RPMI8226 (cell line): ENCODE measurements at places on chromosomes 6 and 20.

- peak; percentile 14 for DNase-seq
These were observed 26.2 kb downstream of the CCN2 start for GRCh38 chr6:131924881-131925474.

DNA sequence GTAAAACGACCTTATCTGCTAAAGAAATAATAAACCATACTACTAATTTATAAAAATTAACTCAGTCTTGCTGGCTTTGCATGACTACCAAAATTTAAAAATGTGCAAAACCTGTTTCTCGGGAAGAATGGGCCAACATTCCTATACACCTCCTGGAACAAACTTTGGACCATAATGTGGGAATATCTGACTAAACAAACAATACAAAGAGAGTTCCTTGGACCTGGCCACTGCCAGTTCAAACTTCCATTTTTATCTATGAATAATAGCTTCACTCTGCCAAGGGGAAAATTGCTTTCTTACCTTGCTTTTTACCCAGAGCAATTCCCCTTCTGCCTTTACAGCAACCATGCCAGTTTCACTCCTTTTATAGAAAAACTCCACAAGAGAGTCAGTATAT, 38.7 kb upstream of the POU5F1 start:
- DNase-seq: no peak

DNA sequence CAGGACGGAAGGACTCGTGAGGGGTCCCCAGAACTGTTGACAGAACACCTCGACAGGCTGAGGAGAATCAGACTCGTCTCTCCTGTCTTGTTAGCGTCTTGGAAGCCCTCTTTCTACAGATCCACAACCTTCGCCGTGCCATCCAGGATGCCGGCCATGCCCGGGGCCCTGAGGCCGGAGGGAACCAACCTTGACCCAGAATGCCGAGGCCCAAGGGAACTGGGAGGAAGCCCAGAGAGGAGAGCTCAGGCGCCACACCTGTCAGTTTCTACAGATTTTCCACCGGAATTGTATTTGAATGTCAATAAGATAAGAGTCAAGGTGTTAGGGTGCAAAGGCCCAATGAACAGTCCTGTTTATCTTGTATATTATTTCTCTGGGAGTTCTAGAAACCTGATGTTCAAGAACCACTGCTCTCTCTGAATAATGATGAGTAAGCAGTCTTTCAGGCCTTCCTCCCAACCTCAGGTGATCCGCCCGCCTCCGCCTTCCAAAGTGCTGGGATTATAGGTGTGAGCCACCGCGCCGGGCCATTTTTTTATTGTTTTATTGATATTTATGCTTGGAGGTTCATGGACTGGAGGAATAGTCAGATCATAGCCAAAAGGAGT, 799 bp upstream of the ME1 start:
- DNase-seq: no peak

DNA sequence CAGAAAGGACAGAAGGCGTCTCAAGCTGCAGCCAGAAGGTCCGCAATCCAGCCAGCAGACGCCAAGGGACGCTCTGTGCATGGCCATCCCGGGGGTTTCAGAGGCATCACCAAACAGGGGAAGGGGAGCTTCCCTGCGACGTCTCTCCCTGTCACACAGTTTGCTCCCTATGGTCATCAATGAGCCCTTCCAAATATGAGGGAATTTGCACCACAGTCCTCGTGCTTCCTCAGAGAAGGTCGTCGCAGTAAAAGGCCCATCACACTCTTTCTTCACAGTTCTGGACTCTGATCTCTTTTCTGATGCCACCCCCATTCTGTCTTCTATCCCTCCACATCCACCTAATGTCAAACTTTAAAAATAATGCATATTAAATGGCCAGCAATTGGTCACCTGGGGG, 10.2 kb upstream of the FOXC1 start:
- DNase-seq: no peak

- DNase-seq: peak; percentile 9
These were observed 230.7 kb upstream of the BTBD3 start for GRCh38 chr20:11686820-11687543.

- no peak for DNase-seq
These were observed 7.6 kb downstream of the SNX3 start for GRCh38 chr6:108253241-108253640.

DNA sequence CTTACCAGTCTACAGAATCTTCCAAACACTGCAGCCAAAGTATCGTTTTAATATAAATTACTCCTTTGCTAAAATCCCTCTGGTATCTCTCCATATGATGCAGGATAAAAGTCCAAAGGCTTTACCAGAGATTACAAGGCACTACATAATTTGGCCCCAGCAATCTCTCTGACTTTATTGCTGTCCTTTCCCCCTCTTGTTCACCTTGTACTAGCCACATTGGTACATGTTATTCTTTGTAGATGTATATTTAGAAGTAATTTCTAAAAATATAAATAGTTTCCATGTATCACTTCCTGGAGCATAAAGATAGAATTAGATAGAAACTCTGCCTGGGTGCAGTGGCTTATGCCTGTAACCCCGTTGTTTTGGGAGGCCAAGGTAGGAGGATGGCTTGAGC, 28.7 kb upstream of the FAM83B start:
- DNase-seq: no peak

GRCh38 chr6:105608711-105609374, 206.0 kb upstream of the PREP start:
- no peak for DNase-seq

DNA sequence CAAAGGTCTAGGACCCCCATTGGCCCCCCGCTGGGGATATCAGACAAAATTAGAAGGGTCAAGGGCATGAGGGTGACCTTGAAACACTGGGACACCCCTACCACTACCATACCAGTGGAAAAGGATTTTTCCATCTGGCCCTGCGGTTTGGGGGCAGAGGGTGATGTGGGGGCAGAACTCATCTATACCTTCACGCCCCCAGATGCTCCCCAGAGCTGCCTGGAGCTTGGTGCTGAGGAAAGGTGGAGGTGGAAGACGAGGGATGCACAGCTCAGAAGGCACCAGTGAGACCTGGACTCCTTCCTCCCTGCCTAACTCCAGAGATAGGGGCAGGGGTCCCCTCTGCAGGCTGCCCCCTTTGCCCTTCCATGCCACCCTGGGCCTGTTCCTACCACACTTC, 1.1 kb downstream of the COX4I2 start:
- no peak for DNase-seq

DNA sequence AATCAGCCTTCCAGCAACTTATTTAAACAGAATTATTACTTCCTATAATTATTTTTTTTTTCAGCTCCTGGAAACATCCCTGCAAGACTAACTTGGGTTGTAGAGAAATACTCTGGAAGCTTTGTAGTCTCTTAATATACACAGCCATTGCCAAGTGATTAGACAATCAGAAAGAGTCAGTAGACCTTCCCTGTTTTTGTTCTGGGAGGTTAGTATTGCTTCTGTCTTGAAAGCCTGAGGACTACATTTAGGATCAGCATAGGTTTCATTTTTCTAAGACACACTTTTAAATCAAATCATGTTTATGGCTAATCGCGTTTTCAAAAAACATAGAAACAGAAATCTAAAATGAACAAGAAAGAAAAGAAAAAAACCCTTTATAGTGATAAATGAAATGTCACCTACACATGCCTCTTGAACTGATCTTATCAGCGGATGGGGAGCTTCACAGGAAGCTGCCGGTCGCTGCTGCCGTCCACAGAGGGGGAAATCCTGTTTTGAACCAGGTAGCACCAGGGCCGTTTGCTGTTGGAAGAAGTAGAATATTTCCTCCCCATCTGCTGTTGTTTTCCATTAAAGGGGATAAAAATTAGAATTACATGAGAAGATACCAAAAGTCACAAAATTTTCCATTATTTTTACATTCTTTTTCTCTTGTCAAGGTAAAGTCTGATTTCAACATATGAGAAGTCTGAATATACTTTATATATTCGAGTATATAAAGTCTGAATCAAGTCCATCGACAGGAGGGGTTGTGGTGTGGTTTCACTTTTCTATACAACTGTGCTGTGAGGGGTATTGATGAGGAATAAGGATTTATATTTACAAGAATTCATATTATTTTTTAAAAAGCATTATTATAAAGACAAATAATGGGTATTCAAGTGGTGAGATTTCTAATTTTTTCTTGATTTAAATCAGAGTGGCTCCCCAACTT, 94.6 kb downstream of the ARMC2 start:
- no peak for DNase-seq

- no peak for DNase-seq
These were observed 171.6 kb upstream of the CITED2 start for GRCh38 chr6:139546106-139546472.

DNA sequence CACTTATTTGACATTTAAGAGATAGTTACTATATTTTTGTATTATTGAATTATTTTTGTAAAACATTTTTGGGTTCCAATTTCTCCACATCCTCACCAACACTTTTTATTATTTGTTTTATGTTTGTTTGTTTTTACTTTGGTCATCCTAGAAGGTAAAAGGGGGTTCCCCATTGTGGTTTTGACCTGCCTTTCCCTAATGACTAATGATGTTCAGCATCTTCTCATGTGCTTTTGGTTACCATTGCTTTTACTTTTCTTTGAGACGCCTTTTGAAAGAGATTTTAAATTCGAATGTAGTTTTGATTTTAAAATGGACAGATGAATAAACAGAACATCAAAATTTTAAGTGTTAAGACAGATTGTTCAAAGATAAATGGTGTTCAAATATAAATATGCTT, 46.9 kb downstream of the AK9 start:
- DNase-seq: no peak

- no peak for DNase-seq
These were observed 29.0 kb upstream of the SRF start for GRCh38 chr6:43142101-43142500.

- DNase-seq: no peak
These were observed 5.2 kb downstream of the MDC1 start for GRCh38 chr6:30711758-30712380.

GRCh38 chr6:75608956-75609533, 7.4 kb downstream of the SENP6 start:
- no peak for DNase-seq

DNA sequence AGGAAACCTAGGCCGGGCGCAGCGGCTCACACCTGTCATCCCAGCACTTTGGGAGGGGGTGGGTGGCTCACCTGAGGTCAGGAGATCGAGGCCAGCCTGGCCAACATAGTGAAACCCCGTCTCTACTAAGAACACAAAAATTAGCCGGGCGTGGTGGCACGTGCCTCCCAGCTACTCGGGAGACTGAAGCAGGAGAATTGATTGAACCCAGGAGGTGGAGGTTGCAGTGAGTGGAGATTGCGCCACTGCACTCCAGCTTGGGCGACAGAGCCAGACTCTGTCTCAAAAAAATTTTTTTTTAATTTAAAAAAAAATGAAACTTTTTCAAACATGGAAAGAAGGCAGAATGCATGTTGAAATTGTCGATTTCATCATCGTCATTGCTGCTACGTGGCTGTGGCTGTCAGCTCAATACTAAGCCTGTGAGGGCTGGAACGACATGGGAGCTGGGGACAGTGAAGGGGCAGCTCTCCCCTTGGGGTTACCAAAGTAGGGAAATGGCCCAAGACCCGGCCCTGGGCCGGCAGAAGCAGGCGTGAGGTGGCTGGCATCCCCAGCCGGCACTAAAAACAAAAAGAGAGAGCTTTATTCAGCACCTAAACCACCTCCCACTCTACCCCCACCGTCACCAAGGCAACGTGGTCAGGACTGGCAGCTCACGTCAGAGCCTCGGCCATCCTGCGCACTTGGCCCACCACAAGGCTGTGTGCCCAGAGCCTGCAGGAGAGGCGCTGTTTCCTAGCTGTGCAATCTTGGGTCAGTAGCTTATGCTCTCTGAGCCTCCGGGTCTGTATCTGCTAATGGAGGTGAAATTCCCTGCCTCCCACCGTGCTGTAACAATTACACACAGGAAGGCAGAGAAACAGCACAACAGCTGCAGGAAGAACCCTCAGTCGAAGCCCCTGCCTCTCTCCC, 30.8 kb downstream of the AGPAT4 start:
- DNase-seq: peak; percentile 25

DNA sequence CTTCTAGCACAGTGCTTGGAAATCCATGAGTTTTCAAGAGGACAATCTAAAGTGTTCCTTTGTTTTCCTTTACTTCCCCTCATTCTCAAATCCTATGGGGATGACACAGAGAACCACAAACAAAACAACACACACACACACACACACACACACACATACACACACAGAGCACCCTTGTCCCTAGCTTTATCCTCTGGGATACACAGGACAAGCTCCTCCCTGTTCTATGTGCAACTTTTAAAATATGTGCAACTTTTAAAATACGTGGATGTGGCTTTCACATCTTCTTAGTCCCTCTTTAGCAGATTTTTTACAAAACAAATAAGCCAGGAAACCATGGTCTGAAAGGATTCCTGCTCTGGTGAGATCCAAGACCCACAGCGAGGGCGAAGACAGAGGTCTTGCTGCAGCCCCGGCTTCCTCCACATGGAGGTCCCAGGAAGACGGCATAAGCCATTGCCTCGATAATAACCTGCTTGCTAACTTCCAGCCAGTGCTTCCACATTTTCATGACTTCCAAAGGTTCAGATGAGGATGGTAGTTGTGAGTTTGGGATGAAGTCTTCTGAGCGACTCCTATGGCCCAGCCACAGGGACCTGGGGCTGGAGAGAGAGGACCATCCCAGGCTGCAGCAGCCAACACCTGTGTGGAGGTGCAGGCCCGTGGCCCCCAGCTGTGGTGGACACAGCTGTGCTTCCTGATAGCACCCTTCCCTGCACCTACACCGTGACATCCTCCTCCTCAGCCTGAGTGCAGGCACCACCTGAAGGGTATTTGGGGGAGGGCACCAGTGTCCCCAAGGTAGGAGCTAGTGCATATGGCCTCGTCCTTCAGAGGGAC, 62.8 kb upstream of the CD93 start:
- no peak for DNase-seq

DNA sequence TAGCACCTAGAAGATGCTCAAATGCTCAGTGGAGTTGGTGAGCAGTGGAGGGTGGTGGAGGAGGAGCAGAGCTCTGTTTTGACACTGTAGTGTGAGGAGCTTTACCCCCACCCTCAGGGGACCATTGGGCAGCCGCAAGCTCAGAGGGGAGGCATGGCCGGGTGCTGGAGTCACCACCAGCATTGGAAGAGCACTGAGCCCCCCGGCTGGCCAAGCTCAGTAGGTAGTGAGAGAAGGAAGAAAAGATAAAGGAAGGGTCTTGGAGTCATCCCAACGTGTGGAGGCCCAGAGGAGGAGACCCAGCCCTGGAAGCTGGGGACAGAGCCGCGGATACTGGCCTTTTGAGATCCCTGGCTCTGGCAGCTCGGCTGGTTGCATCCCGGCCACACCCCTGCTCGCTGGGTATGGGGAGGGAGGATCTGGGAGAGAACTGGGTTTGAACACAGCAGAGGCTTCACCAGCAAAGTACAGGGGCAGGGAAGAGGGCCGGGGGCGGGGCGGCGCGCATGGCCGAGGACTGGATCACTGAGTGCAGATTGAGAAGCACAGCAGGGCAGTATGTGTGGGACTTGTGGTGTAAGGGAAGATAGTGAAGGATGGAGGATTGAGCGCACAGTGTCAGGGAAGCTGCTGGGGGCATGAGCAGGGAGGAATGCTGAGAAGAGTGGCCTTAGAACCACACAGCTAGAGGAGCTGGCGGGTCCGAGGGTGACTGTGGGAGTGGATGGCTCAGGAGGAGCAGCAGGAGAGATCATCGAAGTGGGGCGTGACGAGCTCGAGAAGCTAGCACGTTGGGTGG, 24.4 kb downstream of the SYNDIG1 start:
- DNase-seq: no peak

GRCh38 chr20:62472138-62472940, 3.5 kb downstream of the GATA5 start:
- no peak for DNase-seq
